ENCODE measurements at places on chromosomes 6 and 20.

DNA sequence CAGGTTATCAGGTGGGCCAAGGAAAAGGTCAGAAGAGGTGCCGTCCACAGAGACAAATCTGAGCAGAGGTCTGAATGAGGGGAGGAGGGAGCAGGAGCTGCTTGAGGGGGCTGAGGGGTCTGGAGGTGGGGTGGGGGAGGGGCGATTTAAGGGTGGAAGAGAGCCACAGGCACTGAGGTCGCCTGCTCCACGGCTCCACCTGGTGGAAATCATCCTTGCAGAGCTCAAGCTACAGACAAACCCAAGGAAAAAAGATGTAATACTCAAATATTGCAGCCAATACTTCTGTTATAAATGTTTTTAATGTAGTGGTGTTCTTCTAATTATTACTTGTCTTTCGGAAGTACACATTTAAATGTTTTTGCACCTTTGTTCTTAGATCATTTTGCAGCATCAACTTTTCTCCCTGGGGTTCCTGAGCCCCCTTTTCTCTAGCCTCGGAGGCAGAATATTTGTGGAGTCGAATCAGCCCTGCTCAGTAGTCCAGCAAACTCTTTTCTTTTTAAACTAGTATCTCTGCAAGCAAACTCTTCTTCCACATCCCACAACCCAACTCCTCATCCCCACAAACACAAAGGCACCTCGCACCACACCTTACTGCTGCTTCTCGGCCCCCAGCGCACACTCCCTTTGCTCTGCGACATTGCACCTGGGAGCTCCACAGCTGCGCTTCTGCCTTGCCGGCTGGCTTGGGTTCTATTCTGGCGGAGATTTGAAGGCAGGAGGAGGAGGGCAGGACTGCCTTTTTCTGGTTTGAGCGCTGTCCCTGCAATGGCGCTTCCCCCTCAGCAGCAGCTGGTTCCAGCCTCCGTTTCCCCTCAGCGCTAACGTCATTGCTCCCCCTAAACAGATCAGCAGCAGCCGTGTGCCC lies 51.0 kb upstream of the TFAP2A start:
- DNase-seq = peak; percentile 41

- no peak for DNase-seq
Observed at GRCh38 chr6:127592964-127593363, 16.0 kb downstream of the C6orf58 start.

DNA sequence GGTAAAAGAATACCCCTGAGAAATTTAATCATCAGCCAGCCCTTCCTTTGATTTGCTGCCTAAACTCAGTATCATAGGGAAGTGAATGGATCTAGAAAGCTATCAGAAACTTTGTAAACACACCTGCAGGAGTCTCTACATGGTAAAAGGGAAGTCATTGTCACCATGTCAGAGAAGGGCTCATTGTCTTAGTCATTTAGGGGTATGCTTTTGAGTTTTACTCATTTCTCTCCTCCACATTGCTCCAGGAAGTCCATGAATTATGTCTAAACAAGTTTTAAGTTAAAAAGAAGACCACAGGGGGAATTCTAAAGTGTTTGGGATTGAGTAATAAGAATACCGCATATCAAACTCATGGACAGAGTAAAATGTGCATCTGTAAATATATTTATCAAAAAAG lies 2.5 kb downstream of the SLC17A1 start:
- no peak for DNase-seq

- DNase-seq = no peak
Observed at GRCh38 chr20:5621305-5621704, 128.9 kb upstream of the SHLD1 start.

- no peak for DNase-seq
Observed at GRCh38 chr20:52416953-52417352, 225.4 kb upstream of the ZFP64 start.

DNA sequence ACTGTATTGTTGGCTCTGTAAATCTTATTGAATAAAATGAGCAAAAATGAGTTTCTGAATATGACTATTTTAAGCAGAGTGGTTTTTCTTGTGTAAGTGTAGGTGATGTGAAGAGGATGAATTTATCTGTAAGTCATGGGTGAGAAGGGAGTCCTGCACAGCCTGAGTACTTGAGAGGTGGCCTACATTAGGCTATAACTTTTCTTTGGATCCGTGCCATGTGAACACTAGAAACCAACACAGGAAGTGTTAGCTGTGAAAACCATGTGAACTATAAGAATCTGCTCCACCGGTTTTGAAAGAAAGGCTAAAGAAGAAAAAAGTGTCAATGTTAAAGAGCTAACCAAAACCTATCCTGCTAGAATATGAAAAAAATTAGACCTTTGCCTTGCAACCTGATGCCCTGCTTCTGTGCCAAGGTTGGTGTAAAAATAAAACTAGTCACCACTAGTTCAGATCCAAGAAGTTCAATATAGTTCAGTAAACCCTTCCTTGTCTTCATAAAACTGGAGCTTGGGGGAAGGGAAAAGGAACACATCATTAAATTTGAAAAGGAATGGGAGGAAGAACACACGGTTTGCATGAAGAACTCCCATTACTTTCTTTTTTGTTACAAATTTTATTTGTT lies 21.3 kb downstream of the PLCB1 start:
- DNase-seq = no peak

DNA sequence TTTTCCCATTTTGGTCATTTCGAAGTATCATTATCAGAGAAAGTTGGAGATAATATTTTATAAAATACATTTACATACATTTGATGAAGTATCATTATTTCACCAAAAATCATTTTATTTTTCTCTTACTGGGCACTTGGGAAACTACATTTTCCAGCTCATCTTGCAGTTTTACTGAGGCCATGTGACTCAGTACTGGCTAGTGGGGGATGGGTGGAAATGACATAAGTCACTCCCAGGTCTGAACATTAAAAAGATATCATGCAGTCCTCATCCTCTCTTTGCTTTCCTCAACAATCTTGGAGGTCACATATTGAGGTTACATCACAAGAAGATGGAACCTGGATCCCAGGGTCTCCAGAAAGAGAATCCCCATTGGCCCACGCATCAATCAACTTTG lies 84.1 kb downstream of the CD24 start:
- no peak for DNase-seq

GRCh38 chr6:7143476-7143974 lies 35.8 kb downstream of the RREB1 start:
- DNase-seq = no peak

GRCh38 chr6:129709196-129709768 lies 695 bp downstream of the ARHGAP18 start:
- DNase-seq = peak; percentile 48
